ENCODE measurements at places on chromosomes 4 and X. TPM values are rescaled to one million over a fixed set of nuclear protein-coding genes. Genes with fewer than 3 reads are reported as not detected.
A peak's percentile ranks its signal among the peaks of the same experiment; 100 is the strongest.

The MAEA gene
- total RNA-seq, result 70.7 TPM

GRCh38 chr4:81919223-81919622, 447.5 kb upstream of the RASGEF1B start:
- H3K4me1 ChIP-seq, result no peaks in the 10 kb centered on the region
- H3K36me3 ChIP-seq, result no peaks in the 10 kb centered on the region
- no peak overlapping the region for H3K4me3 ChIP-seq

The DRD5 gene
- not detected for total RNA-seq

The COL4A6 gene
- 113 TPM for total RNA-seq

DNA sequence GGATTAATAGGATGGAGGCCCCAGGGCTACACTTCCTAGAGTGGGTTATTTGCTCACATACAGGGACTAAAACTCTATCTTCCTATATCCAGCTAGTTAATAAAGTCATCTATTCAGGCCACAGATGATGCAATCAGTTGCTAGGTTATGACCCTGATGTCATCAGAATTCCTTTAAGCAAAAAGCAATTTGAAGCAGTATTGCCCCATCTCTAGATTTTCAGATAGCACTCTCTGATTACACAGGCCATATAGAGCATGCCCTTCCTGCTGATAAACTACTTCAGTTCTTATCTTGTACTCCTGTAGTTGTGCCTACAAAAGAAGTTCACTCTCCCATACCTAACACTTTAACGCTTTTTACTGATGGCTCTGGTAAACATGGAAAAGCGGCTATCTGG, 84.8 kb downstream of the TMEM144 start:
- H3K36me3 ChIP-seq, result no peaks in the 10 kb centered on the region
- H3K27ac ChIP-seq, result no peak overlapping the region
- H3K27me3 ChIP-seq, result no peaks in the 10 kb centered on the region
- DNase-seq, result no peak
- H3K4me1 ChIP-seq, result no peaks in the 10 kb centered on the region
- no peak overlapping the region for H3K4me3 ChIP-seq

DNA sequence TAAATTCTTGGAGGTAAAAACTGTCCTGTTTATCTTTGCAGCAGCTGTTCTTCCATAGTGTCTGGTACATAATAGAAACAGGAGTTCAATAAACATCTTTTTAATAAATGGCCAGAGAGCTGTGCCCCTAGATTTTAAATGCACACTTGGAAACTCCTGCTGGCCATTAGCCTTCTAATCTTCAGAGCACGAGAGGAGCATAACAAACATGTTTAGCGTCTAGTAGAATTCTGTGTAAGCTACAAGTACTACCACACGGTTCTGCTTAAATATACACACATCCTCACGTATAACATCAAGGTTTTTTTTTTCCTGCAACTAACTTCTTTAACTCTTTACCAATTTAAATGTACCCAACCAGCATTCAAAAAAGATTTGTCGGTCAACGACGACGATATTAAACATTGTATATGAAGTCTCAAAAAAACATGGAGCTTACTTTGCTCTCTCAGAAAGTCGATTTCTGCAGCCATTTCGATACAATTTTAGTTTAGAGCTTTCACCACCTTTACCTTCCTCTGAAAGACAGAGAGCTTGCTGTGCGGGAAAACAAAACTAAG, 628 bp downstream of the SCLT1 start:
- no peaks in the 10 kb centered on the region for H3K27me3 ChIP-seq
- DNase-seq, result no peak
- H3K4me3 ChIP-seq, result peak overlapping the region; percentile 85
- no peaks in the 10 kb centered on the region for H3K36me3 ChIP-seq

DNA sequence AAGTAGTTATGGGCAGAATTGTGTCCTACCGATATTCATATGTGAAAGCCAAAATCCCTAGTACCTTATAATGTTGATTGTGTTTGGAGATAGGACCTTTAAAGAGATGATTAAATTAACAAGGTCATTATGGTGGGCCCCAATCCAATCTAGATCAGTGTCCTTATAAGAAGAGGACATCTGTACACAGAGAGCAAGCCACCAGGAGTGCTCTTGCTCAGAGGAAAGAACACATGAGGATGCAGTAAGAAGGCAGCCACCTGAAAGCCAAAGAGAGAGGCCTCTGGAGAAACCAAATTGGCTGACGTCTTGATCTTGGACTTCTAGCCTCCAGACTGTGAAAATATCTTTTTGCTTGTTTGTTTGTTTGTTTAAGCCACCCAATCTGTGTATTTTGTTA, 1290.8 kb upstream of the PABPC4L start:
- DNase-seq, result no peak
- H3K27me3 ChIP-seq, result no peaks in the 10 kb centered on the region
- no peak overlapping the region for H3K27ac ChIP-seq
- H3K4me3 ChIP-seq, result no peak overlapping the region

GRCh38 chr4:61431131-61431530, 231.0 kb downstream of the ADGRL3 start:
- H3K4me1 ChIP-seq, result no peaks in the 10 kb centered on the region
- no peak overlapping the region for H3K4me3 ChIP-seq
- H3K27ac ChIP-seq, result no peak overlapping the region
- no peaks in the 10 kb centered on the region for H3K27me3 ChIP-seq
- no peak for DNase-seq

The PRR27 gene
- not detected for total RNA-seq

The EFHC2 gene
- total RNA-seq, result 5.3 TPM

- no peaks in the 10 kb centered on the region for H3K36me3 ChIP-seq
- no peak for DNase-seq
- no peak overlapping the region for H3K4me3 ChIP-seq
- H3K27me3 ChIP-seq, result no peaks in the 10 kb centered on the region
- H3K27ac ChIP-seq, result no peak overlapping the region
Measured at GRCh38 chr4:76022677-76023076, 620 bp downstream of the CXCL10 start.

The ZNF595 gene
- total RNA-seq, result 25.1 TPM

GRCh38 chr4:95535180-95535579, 13.6 kb downstream of the UNC5C start:
- H3K4me3 ChIP-seq, result no peak overlapping the region
- no peaks in the 10 kb centered on the region for H3K27me3 ChIP-seq
- H3K4me1 ChIP-seq, result no peaks in the 10 kb centered on the region
- no peaks in the 10 kb centered on the region for H3K36me3 ChIP-seq

The RENBP gene
- 0.77 TPM for total RNA-seq

- no peak overlapping the region for H3K27ac ChIP-seq
- H3K4me3 ChIP-seq, result no peak overlapping the region
- no peaks in the 10 kb centered on the region for H3K4me1 ChIP-seq
- no peak for DNase-seq
- H3K27me3 ChIP-seq, result no peaks in the 10 kb centered on the region
Measured at GRCh38 chr4:83552924-83553323, 17.0 kb downstream of the GPAT3 start.

- H3K27ac ChIP-seq, result no peak overlapping the region
- no peak for DNase-seq
- no peaks in the 10 kb centered on the region for H3K4me1 ChIP-seq
- H3K36me3 ChIP-seq, result no peaks in the 10 kb centered on the region
- no peak overlapping the region for H3K4me3 ChIP-seq
- H3K27me3 ChIP-seq, result no peaks in the 10 kb centered on the region
Measured at GRCh38 chrX:111116666-111117065, 20.7 kb downstream of the PAK3 start.

DNA sequence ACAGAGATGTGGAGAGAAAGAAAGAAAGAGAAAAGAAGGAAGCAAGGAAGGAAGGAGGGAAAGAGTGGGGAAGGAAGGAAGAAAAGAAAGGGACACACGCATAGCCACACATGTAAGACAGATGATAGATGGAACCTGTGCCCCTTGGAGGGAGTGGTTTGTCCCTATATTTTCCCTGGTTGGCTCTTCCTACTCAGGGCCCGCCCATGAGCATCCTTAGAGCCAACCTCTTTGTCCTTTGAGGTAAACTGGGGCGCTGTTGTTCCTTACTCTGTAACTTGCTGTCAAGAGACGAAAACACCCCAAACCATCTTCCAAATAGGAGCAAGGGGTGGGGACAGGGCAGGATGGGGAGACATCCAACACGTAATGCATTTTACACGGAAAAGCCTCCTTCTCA, 220.9 kb downstream of the MAML3 start:
- no peak overlapping the region for H3K4me3 ChIP-seq
- no peaks in the 10 kb centered on the region for H3K4me1 ChIP-seq
- no peak overlapping the region for H3K27ac ChIP-seq
- no peak for DNase-seq

DNA sequence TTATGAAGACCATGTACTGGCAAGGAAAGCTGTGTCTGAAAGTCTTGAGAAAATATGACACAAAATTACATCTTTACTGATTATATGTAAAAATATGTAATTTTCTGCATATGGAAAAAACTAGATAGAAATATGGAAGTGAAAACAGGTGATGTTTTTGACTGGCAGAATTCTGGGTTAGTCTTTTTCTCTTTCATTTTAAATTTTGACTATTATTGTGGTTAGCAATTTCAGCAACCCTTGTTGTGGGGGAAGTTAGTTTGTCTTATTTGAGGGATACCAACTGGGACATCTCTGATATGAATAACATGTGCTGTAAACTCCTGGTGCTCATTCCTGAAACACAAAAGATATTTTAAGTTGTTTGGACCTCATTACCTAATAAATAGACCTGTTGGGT, 49.9 kb upstream of the CPEB2 start:
- H3K27me3 ChIP-seq, result no peaks in the 10 kb centered on the region
- no peak overlapping the region for H3K27ac ChIP-seq
- H3K4me3 ChIP-seq, result no peak overlapping the region

DNA sequence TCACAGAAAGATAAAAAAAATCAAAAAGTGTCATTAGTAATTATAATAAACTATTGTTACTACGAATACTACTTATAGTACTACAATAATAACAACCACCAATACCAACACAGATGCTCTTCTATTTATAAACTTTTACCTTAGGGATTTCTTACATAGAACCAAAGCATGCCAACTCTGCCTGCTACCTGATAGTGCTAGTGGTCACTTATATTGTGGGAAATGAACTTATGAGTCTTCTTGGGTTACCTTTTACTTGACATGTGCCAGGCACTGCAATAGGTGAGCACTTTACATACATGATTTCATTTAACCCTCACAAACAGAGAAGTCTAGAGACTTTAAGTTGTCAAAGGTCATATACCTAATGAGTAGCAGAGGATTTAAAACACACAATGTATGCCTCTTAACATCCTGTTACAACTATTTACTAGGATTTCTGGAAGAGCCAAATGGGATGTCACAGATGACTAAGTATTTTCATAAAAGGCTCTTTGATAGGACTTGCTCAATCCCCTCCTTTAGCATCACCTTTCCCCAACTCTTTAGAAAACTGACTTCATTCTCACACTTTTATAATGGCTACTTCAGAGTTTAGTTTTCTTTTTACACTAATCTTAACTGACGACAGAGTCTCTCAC, 265.2 kb downstream of the CHIC1 start:
- H3K4me1 ChIP-seq, result no peaks in the 10 kb centered on the region
- no peaks in the 10 kb centered on the region for H3K36me3 ChIP-seq

- H3K36me3 ChIP-seq, result no peaks in the 10 kb centered on the region
- DNase-seq, result no peak
- no peak overlapping the region for H3K4me3 ChIP-seq
- H3K27me3 ChIP-seq, result peaks cover 8% of the 10 kb centered on the region
- no peak overlapping the region for H3K27ac ChIP-seq
Measured at GRCh38 chrX:131305926-131306325, 16.8 kb upstream of the IGSF1 start.

DNA sequence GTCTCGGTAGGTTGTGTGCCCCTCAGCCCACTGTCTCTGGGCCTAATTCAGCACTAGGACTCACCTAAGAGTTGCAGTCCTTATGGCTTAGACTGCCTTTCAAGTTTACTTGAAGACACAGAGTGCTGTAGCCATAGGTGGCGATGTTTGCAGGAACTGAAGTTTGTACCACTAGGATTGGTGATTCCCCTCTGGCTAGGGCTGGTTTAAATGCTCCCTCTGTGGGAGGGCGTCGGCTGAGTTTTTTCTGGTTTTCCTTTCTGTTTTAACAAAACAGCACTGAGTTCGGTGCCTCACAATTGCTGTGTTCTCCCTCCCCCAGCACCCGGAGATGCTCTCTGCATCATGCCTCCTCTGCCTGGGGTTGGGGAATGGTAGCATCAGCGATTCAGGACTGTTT, 480.9 kb downstream of the PCDH11X start:
- no peak overlapping the region for H3K27ac ChIP-seq
- no peak overlapping the region for H3K4me3 ChIP-seq
- H3K4me1 ChIP-seq, result no peaks in the 10 kb centered on the region
- H3K36me3 ChIP-seq, result no peaks in the 10 kb centered on the region

- no peaks in the 10 kb centered on the region for H3K4me1 ChIP-seq
- H3K4me3 ChIP-seq, result no peak overlapping the region
- H3K36me3 ChIP-seq, result no peaks in the 10 kb centered on the region
- H3K27me3 ChIP-seq, result no peaks in the 10 kb centered on the region
- H3K27ac ChIP-seq, result peak overlapping the region; percentile 59
Measured at GRCh38 chr4:174697202-174697601, 131.8 kb downstream of the GLRA3 start.

The SPATA18 gene
- 8.1 TPM for total RNA-seq

DNA sequence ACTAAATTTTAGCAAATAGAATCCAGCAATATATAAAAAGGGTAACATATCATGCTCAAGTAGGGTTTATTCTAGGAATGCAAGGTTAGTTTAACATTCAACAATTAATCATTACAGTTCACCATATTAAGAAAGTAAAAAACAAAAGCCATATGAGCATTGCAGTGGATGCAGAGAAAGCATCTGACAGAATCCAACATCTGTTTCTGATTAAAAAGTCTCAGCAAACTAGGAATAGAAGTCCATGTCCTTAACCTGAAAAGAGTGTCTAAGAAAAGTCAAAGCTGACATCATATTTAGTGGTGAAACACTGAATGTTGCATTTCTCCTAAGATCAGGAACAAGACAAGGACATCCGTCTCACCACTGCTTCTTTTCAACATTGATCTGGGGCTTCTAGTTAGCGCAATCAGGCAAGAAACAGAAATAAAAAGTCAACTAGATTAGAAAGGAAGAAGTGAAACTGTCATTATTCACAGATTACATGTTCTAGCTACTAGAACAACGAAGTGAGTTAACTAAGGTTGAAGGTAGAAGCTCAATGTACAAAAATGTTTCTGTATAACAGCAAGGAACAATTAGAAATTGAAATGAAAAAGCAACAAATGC, 49.3 kb downstream of the MRPL1 start:
- DNase-seq, result no peak
- H3K4me3 ChIP-seq, result no peak overlapping the region
- no peak overlapping the region for H3K27ac ChIP-seq
- no peaks in the 10 kb centered on the region for H3K27me3 ChIP-seq

The GYPB gene
- 2.8 TPM for total RNA-seq

The G6PD gene
- 15.5 TPM for total RNA-seq

DNA sequence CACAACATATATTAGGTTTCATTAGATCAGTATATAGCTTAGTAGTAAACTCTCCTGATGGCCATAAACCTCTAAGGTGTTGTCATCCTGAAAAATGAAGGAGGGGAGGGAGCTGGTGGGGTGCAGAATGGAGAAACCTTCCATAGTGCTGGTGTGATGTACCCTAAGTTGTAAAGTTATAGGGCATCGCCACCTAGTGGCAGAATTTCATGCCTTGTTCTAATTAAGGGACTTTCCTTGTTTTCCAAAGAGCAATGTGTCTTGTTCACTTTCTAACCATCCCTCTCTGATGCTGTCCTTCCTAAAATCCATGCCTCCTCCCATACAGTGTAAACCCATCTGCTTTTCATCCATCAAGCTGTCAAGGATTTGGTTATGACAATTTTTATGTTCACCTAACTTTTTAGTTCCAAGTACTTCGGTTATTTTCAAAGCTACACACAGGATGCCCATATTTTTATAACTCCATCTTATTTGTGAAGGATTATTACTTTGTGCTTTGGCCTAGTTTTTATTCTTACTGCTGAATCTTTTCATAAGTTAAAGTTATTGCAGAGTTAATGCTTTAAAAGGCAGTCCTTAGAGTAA, 4.5 kb downstream of the NBDY start:
- H3K27ac ChIP-seq, result no peak overlapping the region
- no peaks in the 10 kb centered on the region for H3K36me3 ChIP-seq
- DNase-seq, result peak; percentile 27
- no peak overlapping the region for H3K4me3 ChIP-seq

All from uterus (tissue), 4 donors.